ENCODE measurements at places on chromosomes 13 and 19. TPM values are rescaled to one million over a fixed set of nuclear protein-coding genes. Genes with fewer than 3 reads are reported as not detected.

DNA sequence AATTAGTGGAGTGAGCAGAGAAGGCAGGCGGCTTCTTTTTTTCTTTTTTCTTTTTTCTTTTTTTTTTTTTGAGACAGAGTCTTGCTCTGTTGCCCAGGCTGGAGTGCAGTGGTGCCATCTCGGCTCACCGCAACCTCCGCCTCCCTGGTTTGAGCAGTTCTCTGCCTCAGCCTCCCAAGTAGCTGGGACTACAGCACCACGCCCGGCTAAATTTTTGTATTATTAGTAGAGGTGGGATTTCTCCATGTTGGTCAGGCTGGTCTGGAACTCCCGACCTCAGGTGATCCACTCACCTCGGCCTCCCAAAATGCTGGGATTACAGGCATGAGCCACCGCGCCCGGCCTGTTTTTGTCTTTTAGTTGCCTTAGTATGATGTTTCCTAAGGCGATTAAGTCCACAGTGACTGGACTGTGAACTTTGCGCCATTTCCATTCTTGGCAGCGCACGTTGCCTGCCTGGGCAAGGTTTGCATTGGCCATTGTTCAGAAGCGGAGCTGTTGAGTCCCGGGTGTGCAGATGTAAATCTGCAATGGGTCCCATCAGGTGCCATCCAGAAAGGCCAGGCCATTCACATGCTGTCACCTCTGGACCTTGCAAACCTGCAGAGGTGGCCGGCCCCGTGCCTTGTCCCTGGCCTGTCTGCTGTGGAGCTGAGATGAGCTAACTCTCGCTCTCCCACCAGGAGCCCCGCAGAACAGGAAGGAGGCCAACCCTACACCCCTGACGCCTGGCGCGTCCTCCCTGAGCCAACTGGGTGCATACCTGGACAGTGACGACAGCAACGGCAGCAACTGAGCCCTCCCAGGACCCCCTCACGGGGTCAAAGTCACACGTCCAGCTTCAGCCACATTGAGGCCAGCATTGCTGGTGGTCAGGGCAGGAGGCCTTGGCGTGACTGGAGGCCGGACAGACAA is 10.9 kb upstream of the SHD start:
- no peak for DNase-seq

GCDH gene
- total RNA-seq: 46.7 TPM

DNA sequence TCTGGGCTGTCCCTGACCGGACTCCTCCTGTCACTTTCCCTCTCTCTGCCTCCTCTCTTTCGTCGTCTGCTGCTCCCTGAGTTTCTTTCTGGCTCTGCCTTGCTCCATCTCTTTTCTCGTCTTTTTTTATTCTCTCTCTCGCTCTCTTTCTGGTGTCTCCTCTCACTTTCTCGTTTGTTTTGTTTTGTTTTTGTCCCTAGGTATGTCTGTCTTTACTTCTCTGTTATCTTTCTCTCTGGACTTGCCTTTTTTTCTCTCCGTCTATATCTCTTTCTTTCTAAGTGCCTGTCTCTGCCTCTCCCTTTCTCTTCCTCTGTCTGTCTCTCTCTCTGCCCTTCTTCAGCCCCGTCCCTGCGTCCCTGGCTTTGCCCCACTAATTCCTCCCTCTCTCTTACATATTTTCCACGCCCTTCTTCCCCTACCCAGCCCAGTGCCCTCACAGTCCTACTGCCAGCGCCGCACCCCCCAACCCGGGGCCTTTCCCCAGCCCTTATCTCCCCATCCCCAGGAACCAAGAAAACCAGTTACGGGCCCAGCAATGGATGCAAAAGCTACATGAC is 48.1 kb upstream of the SHKBP1 start:
- DNase-seq: no peak

DNA sequence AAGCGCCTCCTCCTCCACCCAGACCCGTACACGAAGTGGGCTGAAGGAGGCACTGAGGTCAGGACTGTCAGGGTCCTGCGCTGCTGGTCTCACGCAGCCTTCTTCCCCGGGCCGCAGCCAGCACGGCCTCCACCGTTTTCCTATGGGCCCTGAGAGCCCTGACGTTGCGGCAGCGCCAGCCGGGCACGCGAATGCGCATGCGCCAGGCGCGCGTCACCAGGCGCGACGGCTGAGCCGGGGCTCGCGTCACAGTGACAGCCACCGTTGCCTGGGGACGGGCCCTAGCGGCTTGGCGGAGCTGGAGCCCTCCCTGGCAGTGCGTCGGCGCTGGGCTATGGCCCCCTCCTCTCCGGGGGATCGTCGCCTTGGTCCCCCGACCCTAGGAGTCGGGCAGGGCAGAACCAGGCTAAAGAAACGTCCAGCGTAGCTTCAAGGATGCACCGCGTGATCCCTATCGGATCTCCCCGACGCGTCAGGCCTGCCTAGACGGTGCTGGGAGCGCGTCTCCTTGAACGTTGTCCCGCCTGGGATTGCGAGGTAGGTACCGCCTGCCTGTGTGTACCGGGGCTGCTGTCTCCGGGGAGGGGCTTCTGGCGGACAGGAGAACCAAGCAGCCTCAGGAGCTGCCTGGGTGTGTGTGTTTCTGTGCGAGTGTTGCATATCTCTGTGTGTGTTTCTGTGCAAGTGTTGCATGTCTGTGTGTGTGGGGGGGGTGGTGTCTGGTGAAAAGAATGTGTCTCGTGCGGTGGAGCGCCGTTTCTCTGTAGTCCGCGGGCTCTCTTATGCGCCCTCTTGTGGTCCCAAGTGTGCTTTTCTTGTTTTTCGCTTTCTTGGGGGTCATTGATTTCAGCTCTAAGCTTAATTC is 43.2 kb downstream of the ZNF571 start:
- peak; percentile 78 for DNase-seq

CERS1 gene
- total RNA-seq: 1.7 TPM

DNA sequence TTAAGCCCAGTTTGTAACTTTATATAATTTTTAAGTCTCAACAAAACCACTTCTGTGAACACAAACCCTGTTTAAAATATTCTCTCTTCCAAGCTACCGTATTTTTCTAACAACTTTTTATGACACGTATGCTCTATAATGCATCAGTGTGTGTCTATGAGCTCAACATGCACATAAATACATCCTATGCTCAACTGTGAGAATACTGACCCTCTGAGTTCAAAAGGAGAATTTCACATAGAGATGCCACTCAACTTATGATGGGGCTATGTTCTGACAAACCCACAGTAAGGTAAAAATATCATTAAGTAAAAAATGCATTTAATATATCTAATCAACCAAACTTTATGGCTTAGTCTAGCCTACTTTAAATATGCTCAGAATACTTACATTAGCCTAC is 1139.7 kb upstream of the SPRY2 start:
- DNase-seq: no peak

DNA sequence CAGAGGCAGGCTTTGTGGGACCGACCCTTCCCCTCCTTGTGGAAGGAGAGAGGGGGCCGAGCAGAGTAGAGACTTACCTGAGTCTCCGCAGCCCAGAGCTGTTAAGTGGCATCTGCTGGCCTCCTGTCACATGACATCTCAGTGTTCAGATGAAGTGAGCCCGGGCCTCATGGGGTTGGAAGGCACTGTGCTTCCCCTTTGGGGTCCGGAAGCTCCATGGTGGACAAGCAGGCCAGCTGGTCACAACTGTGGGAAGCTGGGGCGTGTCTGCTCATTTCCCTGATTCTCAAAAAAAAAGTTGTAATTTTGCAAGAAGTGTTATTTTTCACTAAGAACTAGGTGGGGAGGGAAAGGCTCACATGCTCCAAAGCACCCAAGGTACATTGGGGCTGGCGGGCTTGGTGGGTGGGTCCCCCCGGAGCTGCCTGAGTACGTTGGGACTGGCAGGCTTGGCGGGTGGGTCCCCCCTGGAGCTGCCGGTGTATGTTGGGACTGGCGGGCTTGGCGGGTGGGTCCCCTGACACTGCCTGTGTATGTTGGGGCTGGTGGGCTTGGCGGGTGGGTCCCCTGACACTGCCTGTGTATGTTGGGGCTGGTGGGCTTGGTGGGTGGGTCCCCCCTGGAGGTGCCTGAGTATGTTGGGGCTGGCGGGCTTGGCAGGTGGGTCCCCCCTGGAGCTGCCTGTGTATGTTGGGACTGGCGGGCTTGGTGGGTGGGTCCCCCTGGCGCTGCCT is 18.2 kb upstream of the DCUN1D2 start:
- DNase-seq: peak; percentile 43

DNA sequence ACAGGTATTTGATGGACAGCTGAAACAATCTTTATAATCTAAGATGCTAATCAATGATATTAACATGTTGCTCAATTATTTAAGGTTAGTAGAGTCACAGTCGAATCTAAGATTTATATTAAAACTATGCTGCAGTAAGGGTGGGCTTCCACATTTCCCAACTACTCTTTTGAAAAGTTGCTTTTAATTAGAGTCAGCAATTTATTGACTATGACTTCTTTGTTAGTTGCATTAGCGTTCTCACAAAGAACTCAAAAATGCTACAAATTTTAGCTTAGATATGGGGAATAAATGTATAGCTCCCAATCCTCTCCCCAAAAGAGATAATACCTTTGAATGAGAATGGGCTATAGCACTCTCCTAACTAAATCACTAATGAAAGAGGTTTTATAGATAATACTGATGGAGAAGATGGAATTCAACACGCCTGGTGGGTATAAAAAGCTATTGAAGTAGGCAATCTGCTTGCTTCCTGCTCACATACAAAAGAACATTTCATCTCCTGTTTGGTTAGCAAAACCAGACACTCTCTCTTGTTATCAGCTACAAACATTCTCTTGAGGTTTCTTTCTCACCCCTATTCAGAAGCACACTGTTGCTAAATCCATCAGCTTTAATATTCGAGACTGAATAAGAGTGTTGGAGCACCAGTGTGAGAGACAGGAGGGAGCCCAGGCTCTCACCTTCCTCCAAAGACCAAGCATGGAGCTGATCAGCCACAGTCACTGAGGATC is 2.4 kb upstream of the FLT1 start:
- no peak for DNase-seq

COQ8B gene
- 22.7 TPM for total RNA-seq

DNA sequence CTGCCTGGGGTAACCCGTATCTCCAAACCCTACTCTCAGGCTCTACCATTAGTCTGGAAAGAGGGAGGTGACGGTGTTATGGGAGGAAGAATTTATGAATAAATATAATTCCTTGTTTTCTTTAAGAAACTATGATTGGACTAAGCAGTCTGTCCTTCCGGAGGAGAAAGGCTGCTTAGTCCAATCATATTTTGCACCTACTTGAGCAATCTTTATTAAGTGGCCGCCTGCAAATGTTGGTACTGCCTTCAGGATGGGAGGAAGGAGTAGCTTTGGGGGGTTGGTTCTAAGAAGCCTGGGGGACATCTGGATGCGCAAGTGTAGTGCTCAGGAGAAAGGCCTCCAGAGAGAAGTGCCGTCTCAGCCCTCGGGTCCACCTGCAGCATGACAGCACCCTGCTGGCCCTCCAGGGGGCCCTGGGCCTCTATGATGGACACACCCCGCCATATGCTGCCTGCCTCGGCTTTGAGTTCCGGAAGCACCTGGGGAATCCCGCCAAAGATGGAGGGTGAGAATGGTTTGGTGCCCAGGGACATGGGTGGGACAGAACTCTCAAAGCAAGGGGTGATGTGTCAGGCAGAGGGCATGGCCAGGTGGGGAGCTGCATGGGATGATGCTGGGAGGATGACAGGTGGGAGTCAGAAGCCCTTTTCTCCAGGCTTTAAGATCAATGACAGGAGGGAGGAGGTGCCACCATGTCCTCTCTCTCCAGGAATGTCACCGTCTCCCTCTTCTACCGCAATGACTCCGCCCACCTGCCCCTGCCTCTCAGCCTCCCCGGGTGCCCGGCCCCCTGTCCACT is 4.1 kb downstream of the ACP4 start:
- no peak for DNase-seq

KANK3 gene
- 15.9 TPM for total RNA-seq

DNA sequence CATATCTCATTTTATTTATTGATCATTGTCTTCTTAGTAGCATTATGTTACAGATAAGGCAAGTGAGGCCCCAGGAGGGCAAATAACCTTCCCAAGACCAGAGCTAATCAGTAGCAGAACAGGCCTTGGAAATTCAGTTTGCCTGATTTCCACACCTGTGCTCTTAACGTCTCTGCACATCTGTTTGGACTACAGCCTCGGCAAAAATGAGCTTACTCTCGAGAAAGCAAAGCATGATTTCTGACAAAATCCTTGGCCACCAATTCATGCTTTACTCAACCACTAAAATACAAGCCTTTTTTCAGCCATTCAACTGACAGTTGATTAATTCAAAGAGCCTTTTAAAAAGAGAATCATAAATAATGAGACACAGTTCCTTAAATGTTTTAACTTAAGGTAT is 309.3 kb upstream of the HTR2A start:
- DNase-seq: no peak

GRCh38 chr13:93004919-93005318 is 221.7 kb upstream of the GPC6 start:
- no peak for DNase-seq

GRCh38 chr13:24360106-24360505 is 50.7 kb downstream of the C1QTNF9 start:
- DNase-seq: no peak
